Urinary bladder (tissue), 4 donors: ENCODE measurements at places on chromosomes 6 and 20. TPM values are rescaled to one million over a fixed set of nuclear protein-coding genes. Genes with fewer than 3 reads are reported as not detected.
A peak's percentile ranks its signal among the peaks of the same experiment; 100 is the strongest.

DNA sequence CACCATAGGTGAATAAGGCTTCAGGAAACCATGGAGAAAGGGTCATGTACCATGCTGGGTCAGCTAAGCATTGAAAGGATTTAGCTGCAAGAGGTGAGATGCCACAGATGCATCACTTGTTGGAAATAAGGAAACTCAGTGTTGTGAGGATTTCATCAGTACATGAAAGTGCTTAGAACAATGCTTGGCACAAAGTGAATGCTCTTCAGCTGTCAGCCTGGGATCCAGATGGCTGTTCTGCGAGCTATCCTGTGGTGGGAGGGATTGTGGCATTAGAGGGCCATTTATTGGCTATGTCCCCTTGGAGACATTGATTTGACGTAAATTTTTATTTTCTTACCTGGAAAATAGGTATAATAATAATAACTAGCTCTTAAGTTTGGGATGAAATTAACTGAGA lies 53.0 kb downstream of the ELOVL2 start:
- DNase-seq: no peak

TSBP1 gene
- polyA plus RNA-seq: not detected

GRCh38 chr20:29472606-29473005 lies 1784.9 kb upstream of the DEFB115 start:
- no peak for DNase-seq

TMEM74B gene
- 0.42 TPM for polyA plus RNA-seq

DNA sequence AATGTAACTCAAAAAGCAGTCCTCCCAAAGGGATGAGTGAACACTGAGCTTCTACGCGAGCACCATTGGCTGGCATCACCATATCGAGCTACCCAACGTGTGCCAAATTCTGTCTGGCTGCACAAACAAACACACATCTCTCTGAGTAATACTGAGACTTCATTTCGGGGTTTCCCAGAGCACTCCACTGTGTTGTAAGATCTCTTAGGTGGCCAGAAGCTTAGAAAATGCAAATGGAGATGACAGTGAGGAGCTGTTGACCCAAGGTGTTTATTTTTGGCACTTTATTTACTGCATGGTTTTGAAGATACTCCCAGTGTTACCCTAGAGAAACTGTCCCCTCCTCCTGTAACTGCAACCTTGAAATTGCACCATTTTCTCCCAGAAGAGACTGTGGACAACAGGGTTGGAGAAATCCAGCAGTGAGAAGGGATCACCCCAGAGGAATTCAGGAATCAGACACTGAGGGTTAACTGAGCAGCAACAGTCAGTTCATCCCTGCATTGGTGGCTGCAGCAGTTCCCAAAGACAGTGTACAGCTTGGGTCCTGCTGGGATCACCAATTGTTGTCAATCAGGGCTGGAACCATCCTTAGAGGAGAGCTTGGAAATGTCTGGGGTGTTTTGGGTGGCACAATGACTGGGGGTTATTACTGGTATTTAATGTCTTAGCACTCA lies 1.0 kb upstream of the RIPOR2 start:
- DNase-seq: no peak

POU3F2 gene
- 0.03 TPM for polyA plus RNA-seq

DNA sequence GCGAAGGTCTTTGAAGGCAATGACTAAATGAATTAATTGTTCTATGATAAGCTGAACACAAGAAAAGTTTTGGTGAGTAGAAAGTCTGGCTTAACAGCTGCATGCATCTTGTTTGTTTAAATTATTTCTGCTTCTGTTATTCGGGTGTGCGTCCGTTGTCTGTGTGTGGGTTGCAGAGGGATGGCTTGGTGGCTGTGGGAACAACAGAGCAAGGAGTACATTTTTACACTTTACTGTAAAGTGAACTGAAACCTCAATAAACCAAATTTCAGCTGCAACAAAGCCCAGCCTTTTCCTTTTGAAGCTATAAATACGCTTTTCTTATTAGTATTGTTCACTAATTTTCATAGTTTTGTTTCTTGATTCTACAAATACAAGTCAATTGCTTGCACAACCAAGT lies 3.5 kb upstream of the LAMP5 start:
- no peak for DNase-seq

DNA sequence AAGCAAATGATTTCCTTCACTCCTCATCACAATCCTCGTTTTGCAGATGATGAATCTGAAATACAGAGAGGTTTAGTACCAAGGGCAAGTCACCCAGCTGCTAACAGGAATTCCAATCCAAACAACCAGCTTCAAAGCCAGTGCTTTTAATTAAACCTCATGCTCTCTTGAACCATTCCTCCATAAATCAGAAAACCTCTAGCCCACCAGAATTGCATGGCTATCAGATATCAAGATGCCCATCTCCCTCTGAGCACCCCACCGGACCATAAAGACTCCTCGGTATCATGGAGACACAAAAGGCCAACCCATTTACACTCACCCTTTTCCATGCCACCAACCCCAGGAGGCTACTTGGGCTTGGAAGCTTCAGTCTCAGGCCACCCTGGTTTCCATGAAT lies 46.0 kb downstream of the TFAP2A start:
- no peak for DNase-seq

DNA sequence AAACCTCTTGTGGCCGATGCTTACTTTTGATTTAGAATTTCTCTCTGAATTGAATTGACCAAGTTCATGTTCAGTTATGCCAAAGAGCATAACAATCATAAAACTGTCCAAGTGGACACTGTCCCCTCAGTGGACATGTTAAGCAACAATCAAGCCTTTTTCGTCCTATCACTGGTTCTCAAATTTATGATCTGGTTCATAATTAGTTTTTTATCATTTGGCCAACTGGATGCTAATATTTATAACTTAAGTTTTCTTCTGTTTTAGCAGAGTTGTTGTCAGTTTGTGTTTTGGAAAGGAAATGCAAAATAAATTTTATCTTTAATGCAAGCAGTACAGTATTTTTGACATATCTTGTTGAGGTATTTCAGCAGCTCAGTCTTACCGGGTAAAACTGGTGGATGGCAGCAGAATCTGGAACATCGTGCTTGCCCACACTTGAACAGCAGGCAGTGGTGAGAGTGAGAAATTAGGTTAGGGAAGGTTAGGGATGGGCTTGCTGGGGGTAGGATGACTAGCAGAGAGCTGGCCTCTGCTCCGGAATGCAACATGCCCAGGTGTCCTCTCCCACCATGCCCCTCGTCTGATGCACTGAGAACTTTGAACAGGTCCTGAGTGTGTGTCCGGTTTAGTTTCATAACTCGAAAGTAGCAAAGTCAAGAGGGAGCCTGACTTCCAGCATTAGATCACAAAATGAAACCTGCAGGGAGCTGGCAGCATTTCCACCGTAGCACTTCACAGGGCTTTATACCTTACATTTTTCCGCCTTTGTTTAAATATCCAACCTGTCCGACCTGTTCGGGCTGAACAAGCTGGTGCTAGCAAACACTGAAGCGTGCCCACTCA lies 93.1 kb downstream of the RREB1 start:
- peak; percentile 84 for DNase-seq

LRRN4 gene
- polyA plus RNA-seq: not detected

GRCh38 chr6:68372991-68373390 lies 262.1 kb upstream of the ADGRB3 start:
- DNase-seq: no peak

DNA sequence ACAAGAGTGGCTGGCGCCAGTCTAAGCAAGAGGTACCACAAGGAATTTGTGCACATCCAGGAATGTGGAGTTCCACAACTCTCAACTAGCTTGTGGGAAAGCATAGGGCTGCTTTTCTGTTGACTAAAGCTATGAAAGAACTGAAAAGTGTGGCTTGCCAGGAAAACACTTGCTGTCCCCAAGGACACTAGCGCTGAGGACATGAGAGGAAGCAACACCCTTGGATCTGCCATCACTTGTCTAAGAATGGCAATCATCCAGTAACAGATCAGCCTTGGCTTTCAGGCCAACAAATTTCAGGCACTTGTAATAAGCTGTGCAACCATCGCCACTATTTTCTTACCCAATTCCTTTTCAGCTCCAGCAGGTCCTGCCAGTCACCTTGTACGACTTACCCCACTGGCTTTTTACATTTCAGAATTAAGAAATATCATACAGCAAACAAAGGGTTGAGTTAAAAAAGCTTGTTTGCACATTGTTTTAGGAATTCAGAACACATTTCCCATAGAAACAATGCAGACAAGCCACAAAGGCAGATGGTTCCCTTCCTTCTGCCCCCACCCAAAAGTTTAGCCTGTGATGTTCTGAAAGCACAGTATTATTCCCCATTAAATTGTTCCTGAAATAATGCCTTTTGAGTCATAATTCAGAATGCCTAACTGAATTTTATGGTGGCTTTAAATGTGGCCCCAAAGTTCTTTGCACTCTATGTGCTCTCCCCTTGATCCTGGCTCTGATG lies 57.9 kb upstream of the SSTR4 start:
- DNase-seq: no peak

ANKEF1 gene
- 0.75 TPM for polyA plus RNA-seq

DNA sequence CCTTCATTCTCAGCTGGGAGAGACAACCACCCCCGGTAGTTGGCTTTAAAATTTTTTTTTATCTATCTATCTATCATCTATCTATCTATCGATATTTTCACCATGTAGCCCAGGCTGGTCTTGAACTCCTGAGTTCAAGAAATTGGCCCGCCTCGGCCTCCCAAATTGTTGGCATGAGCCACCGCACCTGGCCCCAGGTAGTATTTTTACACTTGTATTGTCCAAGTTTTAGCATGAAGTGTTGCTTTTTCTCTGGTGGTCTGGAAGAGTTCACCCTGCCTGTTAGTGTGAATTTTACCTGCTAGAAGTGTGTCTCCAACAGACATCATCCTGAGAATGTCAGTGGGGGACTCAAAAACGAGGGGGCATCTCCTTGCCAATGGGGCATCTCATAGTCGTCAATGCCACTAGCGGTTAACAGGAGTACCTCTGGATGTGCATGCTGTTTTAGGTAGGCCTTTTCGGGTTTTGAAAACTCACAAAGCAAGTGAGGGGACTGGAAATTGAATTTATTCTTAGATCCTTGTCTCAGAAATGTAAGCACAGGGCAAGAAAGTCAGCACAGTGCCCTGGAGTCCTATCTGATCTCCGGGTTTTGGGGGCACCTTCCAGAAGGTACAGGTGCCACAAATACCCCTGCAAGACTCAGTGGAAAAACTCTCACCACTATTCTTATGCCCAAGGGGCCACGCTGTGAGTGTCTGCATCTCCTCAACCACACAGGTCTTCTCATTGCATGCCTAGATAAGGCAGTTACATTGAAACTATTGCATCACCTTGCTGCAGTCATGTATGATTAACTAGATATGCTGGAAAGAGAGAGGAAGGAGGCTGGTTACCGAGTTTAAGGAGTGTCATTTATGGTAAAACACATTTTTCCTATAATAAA lies 37.1 kb downstream of the TNFAIP3 start:
- no peak for DNase-seq

DNA sequence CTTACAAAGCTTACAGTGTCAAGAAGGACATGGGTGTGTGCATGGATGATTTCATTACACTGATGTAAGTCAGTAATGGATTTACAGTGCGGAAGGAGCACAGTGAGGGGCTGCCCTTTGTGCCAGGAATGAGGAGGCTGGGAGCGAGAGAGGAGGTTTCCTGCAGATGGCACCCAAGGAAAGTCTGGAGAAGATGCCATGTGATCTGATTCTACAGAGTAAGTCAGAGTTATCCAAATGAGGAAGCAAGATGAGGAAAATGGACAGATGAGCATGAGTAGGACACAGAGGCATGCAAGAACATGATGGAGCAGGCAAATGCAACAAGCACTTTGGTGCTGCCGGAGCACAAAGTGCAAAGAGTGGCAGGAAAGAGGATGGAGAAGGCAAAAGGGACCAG lies 29.7 kb downstream of the MAP7 start:
- DNase-seq: no peak

MAN1A1 gene
- polyA plus RNA-seq: 98.6 TPM

- no peak for DNase-seq
Observed at GRCh38 chr6:111430605-111431376, 52.2 kb downstream of the REV3L start.

BPIFA1 gene
- not detected for polyA plus RNA-seq

HDDC2 gene
- polyA plus RNA-seq: 53.5 TPM

GRCh38 chr6:8023638-8024037 lies 40.6 kb downstream of the BLOC1S5 start:
- DNase-seq: no peak

FBXO5 gene
- 3.3 TPM for polyA plus RNA-seq

SNAP91 gene
- 2.4 TPM for polyA plus RNA-seq

DNA sequence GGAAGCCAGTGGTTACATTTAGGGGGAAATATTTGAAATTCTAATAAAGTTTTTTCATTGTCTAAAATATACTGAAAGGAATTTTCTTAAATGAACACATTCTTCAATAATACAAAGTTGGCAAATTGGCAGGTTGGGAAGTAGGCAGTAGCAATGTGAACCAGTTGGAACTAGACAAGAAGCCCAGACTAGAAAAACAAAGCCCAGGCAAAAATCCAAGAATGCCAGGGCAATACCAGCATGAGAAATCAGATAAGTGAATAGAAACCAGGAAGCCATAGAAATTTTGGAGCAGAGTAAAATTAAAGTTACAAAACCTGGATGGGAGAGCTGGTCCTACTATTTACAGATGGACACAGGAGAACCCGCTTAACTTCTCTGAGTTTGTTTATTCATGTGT lies 52.2 kb downstream of the TPBG start:
- DNase-seq: no peak

GRCh38 chr6:35213824-35214756 lies at the start of gene SCUBE3:
Gene SCUBE3, plus strand, starts transcription at chr6:35213956. Its CDS starts 463 bp downstream, at chr6:35214419.
- no peak for DNase-seq

- no peak for DNase-seq
Observed at GRCh38 chr6:136647363-136647852, 97.2 kb upstream of the MAP7 start.

C20orf204 gene
- polyA plus RNA-seq: 0.71 TPM
